Stimulated activated CD8-positive, alpha-beta memory T cell treated with anti-CD3 and anti-CD28 coated beads, Interleukin-2, amount 100 ng/mL, for 1 hour (primary cell): ENCODE measurements at places on chromosomes 12 and 14.

- DNase-seq: no peak
Observed at GRCh38 chr12:71455028-71455737, 15.6 kb downstream of the LGR5 start.

- peak; percentile 17 for DNase-seq
Observed at GRCh38 chr12:65740873-65741600, 83.2 kb upstream of the HMGA2 start.

DNA sequence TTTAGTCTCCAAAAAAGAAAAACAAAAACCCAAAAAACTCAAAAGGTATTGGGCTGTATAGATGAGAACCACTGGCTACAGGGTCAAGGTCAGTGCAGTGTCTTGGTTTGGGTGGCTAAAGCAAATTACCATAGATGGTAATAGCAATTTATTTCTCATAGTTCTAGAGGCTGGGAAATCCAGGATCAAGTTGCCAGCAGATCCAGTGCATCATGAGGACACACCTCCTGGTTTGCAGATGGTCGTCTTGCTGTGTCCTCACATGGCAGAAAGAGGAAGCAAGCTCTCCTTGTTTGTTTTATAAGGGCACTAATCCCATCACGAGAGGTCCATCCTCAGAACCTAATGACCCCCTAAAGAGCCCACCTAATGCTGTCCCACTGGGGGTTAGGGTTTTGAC is 11.2 kb downstream of the COX14 start:
- no peak for DNase-seq

GRCh38 chr14:75915045-75915444 is 66.8 kb downstream of the TGFB3 start:
- no peak for DNase-seq

DNA sequence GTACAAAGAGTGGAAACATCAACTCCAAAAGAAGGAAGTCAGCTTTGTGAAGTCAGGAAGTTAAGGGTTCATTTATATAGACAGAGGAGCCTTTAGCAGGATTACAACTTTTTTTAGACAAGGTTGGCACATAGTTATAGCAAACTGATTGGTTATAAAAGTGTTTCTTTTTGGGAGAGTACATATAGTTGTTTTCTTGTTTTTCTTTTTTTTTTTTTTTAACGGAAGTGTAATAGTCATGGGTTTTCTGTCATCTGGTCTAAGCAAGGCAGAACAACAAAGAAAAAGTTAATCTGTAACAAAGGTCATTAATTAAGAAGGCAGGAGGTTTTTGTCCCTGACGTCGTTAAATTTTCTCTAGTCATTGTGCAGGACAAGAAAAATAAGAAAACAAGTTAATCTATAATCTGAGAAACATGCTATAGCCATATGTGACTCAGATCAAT is 13.0 kb upstream of the MFAP5 start:
- DNase-seq: no peak

GRCh38 chr14:96221841-96222240 is 17.2 kb downstream of the BDKRB2 start:
- DNase-seq: no peak

GRCh38 chr12:56749853-56750252 is 2.3 kb downstream of the PRIM1 start:
- no peak for DNase-seq

DNA sequence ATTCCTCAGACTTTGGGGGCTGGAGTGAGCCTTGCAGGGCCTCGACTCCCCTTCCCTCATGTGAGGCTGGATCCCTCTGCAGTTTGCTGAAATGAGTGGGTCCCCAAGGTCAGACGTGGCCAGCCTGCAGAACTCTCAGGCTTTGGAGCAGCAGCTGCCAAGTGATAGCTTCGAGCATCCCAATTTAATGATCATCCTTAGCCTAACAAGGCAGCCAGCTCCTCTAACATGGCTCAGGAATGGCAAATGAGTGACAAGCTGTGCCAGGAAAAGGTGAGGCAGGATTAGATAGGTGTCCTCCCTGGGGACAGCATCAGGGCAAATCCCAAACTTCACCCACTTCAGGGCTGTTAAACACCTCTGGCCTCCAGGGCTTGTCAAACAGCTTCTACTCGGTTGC is 130.7 kb upstream of the PWP1 start:
- no peak for DNase-seq

- no peak for DNase-seq
Observed at GRCh38 chr12:116594325-116595038, 35.3 kb downstream of the MAP1LC3B2 start.

- no peak for DNase-seq
Observed at GRCh38 chr14:51307551-51307950, 67.5 kb downstream of the TMX1 start.

- no peak for DNase-seq
Observed at GRCh38 chr14:69055999-69056788, 77.1 kb upstream of the ACTN1 start.

DNA sequence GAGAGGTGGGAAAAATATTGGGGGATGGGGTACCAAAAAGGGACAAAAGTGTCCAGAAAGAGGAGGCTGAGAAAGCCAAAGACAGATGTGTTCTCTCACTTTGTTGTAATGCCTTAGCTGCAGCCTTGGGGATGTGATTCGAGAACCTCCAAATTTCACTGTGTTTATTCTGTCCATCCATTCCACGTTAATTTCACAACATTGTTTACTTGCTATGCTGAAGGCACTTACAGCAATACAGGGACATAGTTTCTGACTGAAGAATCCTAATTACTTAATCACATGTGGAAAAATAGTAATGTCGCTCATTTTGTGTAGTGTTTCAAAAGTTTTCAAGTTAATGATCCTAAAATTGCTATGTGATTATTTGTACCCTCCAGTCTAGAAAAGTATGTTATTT is 146.2 kb upstream of the SLC38A2 start:
- no peak for DNase-seq

GRCh38 chr12:131114942-131115584 is 161.4 kb downstream of the ADGRD1 start:
- no peak for DNase-seq

GRCh38 chr14:34227834-34228649 is 234.0 kb downstream of the SPTSSA start:
- DNase-seq: peak; percentile 31

DNA sequence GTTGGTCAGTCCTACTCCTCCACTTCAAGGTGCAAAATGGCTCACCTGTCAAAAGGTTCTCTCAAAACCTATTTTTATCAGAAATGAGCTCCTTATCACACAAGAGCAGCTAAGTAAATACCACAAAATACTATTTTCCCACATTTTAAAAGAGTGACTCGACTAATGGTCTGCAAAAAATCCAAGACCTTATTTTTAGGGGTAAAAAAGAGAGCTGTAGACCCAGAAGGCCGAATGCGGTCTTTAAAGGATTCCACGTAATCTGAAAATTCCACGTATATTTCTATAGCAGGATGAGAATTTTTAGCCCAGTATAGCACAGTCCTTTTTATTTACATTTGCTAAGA is 3.8 kb downstream of the C14orf93 start:
- DNase-seq: no peak

DNA sequence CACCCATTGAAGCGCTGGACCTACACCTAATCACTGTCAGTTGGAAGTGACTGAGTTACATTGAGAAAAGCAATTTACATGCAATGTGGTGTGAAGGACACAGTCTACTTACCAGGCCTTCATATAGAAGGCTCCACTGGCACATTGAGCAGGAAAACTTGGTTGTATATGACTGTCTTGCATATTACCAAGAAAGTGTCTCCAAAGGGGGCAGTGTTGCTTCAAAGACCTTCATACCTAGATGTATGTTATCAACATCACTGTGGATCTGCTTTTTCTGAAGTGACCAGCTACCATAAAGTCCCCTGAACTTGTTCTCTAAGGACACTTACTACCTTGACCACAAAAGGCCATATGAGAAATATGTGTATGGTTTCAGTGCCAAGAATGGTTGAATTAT is 64.1 kb downstream of the NELL2 start:
- DNase-seq: peak; percentile 11

- DNase-seq: no peak
Observed at GRCh38 chr14:59566725-59567124, 9.9 kb downstream of the CCDC175 start.

DNA sequence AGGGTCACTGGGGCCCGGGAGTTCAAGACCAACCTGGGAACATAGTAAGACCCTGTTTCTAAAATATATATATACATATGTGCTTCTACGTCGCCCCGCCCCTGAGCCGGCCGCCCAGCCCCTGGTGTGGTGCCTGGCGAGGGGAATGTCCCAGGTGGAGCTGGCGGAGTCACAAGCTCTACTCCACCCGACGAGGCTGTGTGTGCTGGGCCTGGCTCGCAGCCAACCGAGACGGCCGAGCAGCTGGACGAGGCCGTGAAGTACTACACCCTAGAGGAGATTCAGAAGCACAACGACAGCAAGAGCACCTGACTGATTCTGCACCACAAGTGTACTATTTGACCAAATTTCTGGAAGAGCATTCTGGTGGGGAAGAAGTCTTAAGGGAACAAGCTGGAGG is 22.1 kb upstream of the ITPK1 start:
- DNase-seq: no peak

GRCh38 chr14:81831128-81831820 is 297.6 kb upstream of the SEL1L start:
- no peak for DNase-seq

DNA sequence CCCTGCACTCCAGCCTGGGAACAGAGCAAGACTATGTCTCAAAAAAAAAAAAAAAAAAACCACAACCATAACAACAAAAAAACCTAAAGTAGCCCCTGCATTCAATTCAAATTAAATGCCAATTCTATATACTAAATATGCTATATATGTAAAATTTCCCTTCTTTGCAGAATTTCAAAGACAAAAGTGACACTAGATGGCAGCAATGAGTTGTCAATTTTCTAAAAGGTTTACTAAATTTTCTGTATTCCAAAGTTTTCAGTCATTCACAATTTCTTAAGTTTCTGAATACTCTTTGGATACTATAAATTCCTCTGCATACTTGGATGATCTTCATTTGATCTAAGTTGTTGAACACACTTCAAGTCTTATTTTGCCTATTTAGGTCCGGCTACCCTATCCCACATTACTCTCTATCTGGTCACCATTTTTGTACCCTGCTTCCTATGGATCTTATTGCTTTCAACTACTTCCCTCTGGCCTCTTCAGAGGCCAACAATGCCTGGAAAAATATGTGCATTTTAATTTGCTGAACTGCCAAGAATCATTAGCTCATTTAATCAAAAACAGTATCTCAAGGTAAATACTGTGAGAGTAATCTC is 27.9 kb downstream of the HNRNPC start:
- no peak for DNase-seq

DNA sequence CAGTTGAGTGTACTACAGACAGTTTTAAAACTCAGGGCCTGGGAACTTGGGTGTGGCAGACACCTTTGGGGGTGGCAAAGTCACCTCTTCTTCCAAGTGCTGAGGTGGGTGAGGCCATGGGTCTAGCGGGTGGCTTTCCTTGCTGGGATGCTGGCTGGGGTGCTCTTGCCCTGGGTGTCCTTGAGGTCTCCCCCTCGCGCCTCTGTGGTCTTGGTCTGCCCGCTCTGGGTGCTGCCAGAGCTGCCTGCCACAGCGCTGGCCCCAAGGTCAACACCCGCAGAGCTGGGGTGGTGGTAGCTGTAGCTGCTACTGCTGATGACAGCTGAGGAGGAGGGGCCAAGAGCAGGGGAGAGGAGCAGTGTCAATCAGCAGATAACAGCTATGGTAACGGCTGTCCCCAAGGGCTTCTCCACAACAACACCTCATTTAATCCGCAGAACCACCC is 6.8 kb downstream of the KRT74 start:
- peak; percentile 19 for DNase-seq

DNA sequence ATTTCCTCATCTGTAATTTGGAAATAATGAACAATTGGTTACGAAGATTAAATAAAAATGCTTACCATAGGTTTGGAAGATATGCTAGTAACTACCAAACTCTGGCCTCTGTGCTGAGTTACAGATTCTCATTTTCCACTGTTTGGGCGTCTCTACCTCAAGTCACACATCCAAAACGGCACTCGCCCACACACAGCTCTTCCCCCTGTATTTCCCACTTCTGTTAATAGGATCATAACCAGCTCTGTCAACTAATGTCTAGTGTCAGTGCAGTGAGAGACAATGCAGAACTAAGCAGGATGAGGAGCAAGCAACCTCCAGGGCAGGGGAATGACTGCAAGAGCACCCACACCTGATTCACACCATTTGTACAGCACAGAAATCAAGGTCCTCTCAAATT is 10.9 kb upstream of the SYCP3 start:
- DNase-seq: no peak

GRCh38 chr12:67441736-67442346 is 172.7 kb downstream of the CAND1 start:
- DNase-seq: peak; percentile 58

DNA sequence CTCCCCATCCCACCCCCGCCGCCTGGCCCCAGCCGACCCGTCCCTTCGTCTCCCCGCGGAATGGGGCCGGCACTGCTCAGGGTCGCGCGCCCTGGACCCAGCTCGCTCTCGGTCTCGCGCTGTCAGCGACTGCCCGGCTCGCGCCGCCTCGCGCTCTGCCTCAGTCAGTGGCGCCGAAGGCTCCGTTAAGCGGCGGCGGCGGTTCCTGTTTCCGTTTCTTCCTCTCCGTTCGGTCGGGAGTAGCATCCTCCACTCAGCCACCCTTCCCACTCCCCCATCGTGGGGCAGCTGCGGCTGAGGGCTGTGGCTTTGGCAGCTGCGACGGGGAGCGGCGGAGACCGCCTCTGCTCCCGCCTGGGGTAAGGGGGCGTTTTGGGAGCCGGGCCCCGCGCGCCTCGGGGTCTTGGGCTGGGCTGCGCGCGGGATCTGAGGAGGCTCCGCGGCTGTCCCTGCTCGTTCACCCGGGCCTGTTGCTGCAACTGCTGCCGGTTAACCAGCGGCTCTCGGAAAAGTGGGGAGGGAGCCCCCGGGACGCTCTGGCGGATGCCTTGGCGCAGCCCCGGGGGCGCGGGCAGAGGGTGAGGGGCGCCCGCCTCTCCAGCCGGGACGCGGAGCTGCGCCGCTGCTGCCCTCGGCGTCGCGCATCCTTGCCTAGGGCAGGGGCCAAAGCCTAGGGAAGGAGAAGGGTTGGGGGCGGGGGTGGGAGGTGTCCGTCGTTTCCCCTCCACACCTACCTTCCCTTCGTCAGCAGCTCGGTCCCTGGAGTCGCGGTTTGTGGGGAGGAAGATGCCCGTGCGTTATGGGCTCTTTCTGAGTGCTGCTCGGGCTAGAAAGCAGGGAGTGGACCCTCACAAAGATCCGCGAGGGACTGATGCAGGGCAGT is 567 bp downstream of the FUT8 start:
- peak; percentile 4 for DNase-seq

DNA sequence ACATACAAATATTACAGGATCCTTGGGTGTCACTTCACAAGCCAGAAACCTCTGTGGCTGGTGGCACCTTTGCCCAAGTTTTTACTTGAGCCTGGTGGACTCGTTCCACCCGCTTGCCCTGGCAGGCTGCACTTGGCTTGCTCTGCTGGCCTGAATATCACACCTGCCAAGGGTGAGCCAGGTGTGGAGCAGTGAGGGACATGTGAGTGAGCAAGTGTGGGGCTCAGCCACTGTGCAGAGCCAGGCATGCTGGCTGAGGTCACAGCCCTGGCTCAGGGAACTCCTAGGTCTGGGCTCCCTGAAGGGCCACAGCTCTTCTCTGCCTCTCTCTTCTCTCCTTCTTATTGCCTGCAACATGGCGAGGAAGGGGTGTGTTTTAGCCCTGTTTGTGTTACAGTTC is 82.0 kb downstream of the SLC16A7 start:
- no peak for DNase-seq

GRCh38 chr14:99548255-99548654 is 55.8 kb downstream of the CCDC85C start:
- no peak for DNase-seq
